ENCODE measurements at places on chromosomes 3 and 15.

DNA sequence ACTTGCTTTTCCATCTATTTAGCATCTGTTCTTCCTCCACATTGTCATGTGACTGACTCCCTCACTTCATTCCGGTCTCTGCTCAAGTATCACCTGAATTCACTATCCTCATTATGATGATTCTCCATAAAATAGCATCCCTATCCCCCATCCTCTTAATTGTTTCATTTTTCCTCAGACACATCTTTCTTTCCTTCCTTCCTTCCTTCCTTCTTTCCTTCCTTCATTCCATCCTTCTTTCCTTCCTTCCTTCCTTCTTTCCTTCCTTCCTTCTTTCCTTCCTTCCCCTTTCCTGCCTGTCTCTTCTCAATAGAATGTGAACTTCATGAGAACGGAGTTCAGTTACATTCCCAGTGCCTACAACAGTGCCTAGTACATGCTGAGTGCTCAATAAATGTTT, 32.6 kb upstream of the MTHFS start:
- DNase-seq, result no peak

DNA sequence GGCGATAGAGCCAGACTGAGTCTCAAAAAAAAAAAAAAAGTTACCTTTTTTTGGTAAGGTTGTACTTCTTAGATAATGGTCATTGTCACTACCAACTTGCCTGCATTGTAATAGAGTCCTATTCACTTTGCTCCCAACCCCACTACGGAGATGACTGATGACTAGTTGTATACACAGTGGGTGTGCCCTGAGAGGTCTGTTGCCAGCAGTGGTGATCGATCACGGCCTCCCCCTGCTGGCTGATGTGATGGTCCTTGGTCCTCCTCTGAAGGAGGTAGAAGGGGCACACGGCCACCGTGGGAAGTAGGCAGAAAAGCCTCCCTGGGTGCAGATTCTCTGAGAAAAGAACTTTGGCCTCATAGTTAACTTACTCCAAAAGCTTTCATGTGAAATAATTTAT, 10.7 kb downstream of the GCNT3 start:
- peak; percentile 12 for DNase-seq

DNA sequence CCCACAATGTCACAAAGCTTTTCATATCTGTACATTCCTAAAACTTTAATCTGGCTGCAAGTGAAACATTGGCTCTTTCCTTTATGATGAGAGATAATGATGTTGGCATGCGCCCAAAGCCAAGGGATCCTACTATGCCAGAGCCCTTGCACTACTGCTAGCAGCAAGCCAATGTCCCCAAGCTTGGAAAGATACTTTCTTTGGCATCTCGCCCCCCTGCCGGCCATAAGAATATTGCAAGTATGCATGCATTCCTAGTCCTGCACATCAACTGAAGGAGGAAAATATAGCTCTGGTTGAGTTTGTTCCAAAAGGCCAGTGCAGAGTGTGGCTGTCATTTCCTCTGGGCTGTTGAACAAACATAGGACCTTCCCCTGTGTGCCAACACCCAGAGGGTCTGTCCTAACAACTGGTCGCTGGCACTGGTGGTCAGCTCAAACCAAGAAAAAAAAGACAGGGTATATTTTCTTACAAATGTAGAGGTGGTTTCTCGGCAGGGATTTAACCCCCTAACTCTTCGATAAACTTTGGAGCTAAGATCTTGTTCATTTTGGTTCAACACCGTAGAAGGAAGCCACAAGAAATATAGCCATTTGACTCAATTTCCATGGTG, 120.9 kb upstream of the ZBED2 start:
- DNase-seq, result peak; percentile 42

DNA sequence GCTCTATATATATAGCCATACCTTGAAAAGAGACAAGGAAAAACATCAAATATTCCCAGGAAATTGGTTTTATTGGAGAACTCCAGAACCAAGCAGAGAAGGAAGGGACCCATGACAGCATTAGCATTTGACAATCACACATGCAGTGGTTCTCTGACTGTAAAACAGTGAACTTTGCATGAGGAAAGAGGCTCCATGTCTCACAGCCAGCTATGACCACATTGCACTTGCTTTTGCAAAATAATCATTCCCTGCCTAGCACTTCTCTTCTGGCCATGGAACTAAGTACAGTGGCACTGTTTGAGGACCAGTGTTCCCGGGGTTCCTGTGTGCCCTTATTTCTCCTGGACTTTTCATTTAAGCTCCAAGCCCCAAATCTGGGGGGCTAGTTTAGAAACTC, 85.5 kb downstream of the TGFBR2 start:
- DNase-seq, result no peak

DNA sequence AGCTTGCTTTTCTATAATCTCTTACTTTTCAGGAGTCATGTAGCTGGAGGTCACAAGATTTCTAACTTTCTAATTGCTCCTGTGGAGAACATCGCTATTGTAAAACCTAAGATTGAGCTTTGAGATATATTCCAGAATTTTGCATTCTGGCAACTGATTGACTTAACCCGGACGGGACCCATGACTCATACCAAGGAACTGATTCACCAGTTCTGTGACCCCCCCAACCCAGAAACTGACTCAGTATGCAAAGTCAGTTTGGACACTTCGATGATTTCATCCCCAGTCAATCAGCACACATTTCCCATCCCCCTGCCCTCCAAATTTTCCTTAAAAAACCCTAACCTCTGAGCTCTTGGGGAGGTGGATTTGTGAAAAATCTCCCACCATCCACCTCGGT, 396.5 kb upstream of the GBE1 start:
- DNase-seq, result no peak

GRCh38 chr3:170551252-170551651, 34.6 kb downstream of the SLC7A14 start:
- DNase-seq, result no peak

DNA sequence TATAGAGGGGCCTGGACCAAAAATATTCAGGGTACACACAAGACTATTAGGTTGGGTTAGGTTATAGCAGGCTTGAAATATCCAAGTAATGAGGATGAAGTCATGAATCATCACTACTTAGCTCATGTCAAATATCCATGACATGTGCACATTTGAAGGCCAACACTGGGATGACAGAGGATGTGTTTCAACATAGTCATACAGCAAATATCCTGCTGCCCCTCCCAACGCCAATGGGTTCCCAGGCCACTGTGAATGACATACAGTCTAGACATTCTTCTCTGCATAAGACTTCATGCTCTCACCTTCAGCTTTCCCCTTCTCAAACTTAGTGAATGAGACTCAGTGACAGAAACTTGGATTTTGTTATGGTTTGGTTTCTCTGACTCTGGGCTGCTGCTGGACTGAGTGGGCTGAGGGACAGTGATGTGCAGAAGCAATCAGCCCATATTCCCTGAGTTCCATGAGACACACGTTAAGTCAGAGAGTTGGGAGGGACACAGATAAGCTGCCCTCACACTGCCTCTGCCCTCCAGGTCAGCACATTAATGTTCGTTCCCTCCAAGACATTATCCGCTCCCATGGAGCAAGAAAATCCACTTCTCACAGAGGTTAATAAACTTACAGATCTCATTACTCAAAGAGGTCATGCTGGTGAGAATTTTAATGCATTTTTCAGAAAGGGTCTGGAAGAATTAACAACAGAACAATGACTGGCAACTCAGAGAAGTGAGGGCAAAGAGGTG, 15.4 kb downstream of the HOMER2 start:
- no peak for DNase-seq

DNA sequence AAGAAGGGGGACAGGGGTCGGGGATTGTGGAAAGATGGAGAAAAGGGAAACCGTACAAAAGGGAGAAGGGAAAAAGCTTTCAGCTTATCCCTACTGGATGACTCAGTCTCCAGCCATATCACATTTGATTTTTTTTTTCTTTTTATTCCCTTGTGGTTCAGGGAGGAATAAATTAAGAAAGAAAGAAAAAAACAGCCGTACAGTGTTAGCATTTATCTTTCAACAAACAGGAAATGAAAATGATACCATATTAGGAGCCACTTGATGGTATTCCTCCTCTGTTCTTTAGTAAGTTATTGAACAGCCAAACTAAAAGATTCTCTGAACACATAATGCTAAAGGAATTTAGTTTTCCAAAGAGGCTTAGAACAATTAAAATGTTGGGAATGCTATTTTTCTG, 594.4 kb downstream of the FOXP1 start:
- no peak for DNase-seq

DNA sequence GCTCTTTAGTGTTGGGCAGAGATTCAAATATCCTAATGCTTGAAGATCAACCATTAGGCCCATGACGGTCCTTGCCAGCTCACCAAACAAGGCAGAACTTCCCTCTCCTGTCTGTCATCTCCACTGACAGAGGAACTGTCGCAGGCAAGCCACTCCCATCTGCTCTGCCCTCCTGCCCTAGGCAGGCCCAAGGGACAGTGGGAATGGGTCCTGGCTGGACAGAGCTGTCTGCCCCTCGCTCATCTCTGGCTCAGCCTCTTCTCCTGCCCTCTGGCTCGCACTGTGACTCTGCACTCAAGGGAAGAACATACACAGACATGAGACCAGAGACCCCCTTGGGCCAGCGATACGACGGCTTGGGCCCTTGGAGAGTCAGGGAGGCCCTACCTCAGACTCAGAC, 7.6 kb upstream of the MUSTN1 start:
- no peak for DNase-seq

DNA sequence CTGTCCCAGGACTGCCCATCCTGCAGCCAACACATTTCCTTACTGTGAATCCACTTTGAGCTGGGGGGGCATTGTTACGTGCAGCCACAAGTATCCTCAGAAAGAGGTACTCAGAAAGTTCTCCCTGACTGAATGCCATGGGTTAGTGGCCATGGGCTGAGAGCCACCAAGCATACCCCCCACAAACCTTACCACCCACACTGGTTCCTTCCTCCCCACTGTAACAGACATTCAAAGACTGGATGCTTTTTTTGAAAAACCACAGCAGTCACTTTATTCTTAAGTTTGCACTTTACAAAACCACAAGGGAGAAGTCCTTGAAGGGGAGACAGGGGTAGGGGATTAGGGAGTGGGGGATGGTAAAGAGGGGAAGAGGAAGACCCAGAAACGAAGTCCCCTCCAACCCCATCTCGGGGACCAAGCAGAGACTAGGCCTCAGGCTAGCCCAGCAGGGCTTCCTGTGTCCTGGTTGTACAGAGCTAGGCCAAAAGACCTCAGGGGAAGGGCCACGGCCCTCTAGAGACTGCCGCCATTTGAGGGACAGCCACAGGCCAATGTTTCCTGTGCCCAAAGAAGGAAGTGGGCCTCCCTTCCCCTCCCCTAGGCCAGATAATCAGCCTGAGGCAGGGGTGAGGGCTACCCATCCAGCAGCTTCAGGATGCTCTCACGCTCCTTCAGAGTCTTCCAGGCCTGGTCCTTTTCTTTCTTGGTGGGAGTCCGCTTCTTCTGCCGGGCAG, 10.1 kb upstream of the CAMK1 start:
- DNase-seq, result peak; percentile 33

GRCh38 chr3:127751782-127752181, 70.5 kb downstream of the MGLL start:
- no peak for DNase-seq
